ENCODE measurements at places on chromosomes 1 and 21. TPM values are rescaled to one million over a fixed set of nuclear protein-coding genes. Genes with fewer than 3 reads are reported as not detected.

- no peak for DNase-seq
Measured at GRCh38 chr1:21851430-21852250, 39.6 kb downstream of the LDLRAD2 start.

DNA sequence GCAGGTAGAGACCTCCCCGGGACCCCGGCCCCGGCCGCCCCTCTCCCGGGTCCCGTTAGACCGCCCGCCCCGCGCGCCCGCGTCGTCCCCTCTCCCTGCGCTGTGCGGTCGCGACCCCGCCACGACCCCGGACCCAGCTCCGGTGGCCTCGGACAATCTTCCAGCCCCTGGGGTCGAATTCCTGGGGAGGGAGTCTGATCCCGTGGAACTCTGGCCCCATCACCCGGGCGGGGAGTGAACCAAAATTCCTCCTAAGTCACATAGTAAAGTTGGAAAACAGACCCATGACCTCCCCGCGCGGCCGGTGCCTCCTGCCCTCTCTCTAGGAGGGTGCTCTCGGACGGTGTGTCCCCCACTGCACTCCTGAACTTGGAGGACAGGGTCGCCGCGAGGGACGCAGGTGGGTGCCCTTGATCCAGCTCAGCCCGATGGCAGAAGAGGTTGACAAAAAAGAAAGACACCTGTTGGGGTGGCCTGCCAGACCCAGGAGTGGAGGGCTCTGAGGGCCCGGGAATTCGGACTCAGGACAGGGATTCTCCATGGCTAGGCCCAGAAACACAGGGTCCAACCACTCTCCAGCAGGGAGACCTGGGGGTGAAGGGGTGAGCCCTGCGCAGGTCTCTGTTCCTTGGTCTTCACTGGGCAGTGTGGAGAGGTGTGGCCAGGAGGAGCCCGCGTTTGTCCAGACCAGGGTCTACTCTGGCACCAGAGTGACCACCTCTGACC, 451 bp downstream of the ADAMTSL4 start:
- no peak for DNase-seq

DNA sequence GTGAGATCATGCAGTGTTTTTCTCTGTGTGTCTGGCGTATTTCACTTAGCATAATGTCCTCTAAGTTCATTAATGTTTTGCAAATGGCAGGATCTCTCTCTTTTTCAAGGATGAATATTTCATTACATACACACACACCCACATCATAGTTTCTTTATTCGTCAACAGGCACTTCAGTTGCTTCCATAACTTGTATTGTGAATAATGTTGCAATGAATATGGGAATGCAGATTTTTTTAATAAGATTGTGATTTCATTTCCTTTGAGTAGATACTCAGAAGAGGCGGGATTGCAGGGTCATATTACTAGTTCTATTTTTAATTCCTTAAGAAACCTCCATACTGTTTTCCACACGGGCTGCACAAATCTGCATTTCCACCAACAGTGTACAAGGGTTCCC, 134.0 kb downstream of the CLEC20A start:
- no peak for DNase-seq

- no peak for DNase-seq
Measured at GRCh38 chr1:18174037-18174436, 66.4 kb downstream of the IGSF21 start.

DNA sequence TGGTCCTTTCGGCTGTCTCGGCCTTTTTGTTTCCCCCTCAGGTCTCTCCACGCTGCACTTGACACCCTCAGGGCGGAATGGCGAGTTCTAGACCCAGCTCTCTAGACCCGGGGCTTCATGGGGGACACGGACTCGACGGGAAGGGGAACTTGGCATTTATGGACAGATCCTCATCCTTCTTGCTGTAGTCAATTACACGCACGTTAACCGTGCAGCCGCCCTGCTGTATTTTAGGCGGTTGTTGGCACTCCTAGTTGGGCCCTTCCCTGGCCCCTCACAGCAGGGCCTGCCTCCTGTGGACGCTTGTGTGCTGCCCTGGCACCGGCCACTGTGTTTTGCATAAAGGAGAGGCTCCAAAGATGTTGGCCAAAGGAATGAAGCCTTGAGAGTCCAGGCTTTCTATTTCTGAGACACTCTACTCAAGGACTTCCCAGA, 558 bp upstream of the BTG3 start:
- DNase-seq, result peak; percentile 1

GRCh38 chr1:240801442-240801841, 189.5 kb upstream of the GREM2 start:
- DNase-seq, result no peak

DNA sequence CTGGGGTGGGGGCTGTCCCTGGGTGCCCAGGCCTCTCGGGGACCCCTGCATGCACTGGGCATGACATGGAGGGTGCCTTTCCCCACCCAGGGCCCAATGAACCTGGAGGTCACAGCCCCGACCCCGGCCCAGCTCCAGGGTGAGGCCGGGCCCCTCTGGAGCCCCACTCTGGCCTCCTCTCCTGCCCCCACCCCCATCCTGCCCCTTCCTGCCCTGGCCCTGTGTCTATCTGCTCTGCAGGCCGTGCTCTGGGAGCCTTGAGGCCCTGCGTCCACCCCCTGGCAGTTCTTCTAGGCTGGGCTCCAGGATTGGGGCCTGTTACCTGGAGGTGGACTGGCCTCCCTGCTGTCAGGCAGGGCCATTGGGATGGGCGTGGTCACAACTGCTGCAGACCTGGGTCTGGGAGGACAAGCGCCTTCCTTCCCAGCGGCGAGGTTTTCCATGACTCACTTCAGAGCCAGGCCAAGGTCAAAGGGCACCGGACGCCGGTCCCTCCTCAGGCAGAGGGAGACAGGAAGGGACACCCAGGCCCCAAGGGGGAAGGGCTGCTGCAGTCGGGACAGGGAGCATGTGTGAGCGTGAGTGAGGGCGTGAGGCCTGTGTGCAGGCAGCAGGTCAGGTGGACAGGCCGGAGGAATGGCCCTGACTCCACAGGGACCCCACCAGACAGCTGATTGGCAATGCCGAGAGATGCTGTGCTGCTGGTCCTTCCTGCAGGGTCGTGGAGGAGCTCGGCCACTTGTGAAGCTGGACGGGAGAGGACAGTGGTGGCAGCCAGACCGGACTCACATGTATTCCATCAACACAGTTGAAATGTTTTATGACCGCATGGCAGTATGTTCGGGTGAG, 31.1 kb upstream of the POFUT2 start:
- peak; percentile 17 for DNase-seq

The COL24A1 gene
- total RNA-seq, result not detected

The HSPB7 gene
- total RNA-seq, result not detected

DNA sequence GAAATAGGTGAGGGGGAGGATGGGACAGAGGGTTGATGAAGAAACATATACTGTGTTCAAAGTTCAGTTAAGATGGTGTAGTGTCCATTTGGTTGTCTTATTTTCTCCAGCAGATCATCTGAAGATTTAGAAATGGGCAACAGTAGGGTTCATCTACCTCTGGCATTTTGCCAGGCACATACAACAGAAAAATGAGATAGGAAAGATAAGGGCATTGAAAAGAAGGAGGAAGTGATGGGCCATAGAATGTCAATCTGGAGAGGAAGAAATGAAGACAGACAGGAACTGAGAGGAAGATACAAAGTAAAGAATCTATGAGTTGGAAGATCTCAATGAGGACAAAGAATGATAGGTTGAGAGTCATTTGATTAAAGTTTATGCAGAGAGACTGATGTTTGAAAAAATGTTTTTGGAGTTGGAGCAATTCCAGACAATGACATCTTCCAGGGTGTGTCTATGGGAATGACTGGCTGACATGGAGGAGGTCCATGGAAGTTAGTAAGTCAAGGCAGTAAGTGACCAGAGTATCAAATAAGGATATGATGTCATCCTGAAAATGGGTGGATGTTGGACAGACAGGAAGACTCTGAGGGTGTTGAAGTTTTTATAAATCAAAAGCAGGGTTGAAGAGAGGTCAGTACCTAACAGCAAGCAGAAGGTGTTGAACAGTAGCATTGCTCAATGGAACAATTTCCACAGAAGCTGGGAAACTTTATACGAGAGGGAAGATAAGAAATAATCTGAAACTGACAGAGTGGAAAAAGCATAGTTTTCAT, 18.7 kb upstream of the CD55 start:
- DNase-seq, result no peak

- peak; percentile 64 for DNase-seq
Measured at GRCh38 chr1:42765832-42766740, 742 bp downstream of the P3H1 start.

The PROK1 gene
- not detected for total RNA-seq

The OR13G1 gene
- total RNA-seq, result not detected

DNA sequence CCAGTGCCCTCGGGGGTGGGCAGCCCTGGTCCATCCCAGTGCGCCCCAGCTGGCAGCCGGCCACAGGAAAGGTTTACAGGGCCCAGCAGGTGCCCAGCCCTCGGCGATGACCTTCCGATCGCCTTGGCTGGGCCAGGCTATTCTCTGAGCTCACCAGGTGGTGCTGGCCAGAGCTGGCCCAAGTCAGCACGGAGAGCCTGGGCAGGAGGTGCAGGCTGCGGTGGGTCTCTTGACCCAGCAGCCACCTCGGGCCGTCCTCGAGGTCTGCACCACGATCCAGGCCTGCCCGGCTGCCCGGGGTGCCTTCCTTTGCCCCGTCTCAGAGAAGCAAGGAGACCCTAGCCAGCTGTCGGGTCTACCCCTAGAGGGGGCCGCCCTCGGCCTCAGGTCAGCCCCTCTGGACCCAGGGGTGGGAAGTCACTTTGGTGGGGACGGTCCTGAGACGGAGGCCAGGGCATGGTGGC, 370 bp downstream of the PERM1 start:
- DNase-seq, result no peak

The EXO1 gene
- total RNA-seq, result 7.9 TPM

DNA sequence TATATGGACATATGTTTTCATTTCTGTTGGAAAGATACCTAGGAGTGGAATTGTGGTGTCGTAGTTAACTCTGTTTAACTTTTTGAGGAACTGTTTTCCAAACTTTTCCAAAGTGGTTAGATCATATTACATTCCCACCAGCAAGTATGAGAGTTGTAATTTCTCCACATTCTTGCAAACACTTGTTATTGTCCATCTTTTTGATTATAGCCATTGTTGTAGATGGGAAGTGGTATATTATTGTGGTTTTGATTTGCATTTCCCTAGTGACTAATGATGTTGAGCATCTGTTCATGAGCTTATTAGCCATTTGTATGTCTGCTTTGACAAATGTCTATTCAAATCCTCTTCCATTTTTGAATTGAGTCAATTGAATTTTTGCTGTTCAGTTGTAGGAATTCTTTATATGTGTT, 19.8 kb downstream of the CAMTA1 start:
- DNase-seq, result no peak

- no peak for DNase-seq
Measured at GRCh38 chr1:228982637-228983036, 247.4 kb downstream of the RHOU start.

The SYT14 gene
- not detected for total RNA-seq

- DNase-seq, result no peak
Measured at GRCh38 chr1:12166834-12167492, at the start of gene TNFRSF1B. Gene TNFRSF1B (plus strand): TSS chr1:12166991. CDS start chr1:12167092, 101 bp downstream.

DNA sequence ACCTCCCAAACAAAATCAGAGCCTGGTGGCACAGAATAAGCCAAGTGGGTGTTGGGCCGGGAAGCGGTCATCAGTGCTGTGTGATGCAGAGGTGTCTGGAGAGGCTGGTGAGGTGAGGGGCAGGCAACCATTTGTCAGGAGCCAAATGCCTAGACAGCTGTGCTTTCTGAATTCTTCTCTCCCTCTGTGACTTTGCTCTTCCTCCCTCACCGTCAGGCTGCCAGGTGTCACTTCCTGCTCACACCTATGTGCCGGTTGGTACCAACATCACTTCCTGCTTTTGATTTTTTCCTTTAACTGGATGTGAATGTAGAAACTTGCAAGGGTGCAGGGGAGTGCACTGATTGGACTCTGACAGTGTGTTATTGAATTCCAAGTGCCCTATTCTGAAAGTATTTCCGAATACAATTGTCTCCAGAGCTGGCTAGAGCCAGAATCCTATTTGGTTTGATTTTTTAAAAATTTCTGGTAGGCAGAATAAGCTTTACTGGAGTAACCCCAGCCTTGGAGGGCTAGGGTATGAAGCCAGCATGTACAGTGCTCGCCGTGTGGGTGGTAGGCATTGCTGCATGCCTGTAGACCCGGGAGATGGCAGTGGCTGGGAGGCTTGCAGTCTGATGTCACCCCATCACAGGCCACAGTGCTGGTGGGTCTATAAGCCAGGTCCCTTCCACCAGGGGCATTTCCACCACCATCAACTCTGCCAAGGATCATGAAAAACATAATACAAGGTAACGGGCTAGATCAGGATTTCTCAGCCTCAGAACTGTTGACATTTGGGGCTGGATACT, 210.9 kb downstream of the KAZN start:
- no peak for DNase-seq

- DNase-seq, result no peak
Measured at GRCh38 chr1:155304558-155305063, 3.4 kb upstream of the PKLR start.

The NCAM2 gene
- not detected for total RNA-seq

The CD160 gene
- total RNA-seq, result not detected

- DNase-seq, result no peak
Measured at GRCh38 chr1:188432427-188432826, 1603.7 kb downstream of the PLA2G4A start.

DNA sequence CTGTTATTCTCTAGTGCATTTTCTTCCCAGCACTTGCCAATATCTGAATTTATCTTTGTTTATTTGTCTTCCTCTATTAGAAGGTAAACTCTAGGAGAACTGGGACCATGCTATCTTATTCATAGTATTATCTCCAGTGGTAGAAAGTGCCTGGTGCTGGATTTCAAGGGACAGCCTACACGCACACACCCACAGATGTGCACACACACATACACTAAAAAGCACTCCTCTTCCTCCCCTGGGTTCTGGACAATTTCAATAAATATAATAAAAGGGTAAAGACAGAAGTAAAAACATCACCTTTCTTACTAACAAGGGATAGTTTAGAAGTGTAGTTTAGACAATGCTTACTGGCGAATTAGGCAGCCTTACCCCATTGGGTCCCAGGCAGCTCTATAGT, 28.5 kb upstream of the USP24 start:
- DNase-seq, result no peak

DNA sequence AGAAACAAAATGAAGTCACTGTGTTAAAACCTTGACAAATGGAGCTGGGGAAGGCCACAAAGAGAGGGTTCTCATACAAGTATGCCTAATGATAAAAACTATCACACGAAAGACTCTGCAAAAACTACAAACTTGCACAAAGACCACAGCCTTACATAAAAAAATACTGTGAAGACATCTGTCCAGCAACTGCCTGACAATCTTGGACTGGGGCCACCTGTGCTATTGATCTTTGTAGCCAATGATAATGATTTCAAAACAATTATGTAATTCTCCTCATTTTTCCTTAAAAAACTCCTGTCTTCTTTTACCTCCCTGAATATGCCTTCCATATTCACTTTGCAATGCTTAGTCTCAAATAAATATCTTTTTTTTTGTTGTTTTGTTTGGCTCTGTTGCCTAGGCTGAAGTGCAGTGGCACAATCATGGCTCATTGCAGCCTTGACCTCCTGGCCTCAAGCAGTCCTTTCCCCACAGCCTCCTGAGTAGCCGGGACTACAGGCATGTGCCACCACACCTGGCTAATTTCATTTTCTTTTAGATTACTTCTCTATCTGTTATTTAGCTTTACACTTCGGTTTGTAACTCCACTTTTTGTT, 79.4 kb upstream of the RHOU start:
- no peak for DNase-seq

Measured in HT-29 (cell line).